ENCODE measurements at places on chromosomes 2 and 18.

- no peak for DNase-seq
These were observed 54.9 kb upstream of the HS6ST1 start for GRCh38 chr2:128373451-128374000.

DNA sequence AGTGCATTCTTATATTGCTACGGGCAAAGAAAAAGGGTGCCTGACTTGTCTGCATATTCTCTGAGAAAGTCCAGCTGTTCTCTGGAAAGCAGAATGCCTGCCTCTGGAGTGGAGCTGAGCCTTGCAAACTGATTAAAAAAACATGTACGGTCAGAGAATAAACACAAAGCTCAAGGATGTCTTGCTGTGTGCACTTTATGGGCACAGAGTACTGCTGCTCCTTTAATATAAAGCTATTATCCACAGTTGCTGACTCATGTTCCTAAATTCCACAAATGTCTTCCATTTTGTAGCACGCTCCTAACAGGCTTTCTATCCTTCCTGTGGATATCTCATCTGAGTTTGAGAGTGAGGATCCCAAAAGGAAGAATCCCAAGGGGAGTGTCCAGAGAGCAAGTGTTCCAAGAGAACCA is 229.0 kb downstream of the MREG start:
- no peak for DNase-seq

DNA sequence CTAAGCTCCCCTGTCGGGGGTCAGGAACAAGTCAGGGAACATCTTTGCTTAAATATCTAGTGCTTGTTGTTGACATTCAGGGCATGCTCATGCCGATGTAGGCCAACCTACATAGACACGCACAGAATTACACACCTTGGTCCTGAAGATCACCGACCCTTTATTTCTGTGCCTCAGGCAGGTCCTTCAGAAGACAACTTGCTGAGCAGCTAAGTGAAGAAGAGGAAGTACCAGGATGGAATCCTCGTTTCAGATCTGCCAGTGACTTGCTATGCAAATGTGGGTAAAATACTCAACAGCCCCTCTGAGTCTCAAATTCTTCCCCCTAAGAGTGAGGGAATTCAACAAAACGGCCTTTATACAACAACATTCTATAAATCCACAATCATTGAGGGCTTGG is 494.7 kb downstream of the BCL11A start:
- no peak for DNase-seq

DNA sequence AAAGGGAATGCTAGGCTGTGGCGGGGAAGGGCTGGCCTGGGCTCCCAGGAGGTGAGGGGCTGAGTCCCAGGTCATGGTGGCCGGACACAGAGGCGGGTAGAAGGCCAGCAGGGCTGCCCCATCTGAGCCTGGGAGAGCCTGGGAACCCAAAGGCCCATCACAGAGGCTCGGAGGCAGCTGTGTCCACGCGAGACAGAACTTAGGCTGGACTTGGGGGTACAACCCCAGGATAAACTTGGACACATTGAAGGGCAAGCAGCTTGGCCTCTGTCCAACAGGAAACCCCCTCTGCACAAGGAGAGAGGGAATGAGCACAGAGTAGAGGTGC is 95.9 kb downstream of the ZFP36L2 start:
- DNase-seq, result no peak

DNA sequence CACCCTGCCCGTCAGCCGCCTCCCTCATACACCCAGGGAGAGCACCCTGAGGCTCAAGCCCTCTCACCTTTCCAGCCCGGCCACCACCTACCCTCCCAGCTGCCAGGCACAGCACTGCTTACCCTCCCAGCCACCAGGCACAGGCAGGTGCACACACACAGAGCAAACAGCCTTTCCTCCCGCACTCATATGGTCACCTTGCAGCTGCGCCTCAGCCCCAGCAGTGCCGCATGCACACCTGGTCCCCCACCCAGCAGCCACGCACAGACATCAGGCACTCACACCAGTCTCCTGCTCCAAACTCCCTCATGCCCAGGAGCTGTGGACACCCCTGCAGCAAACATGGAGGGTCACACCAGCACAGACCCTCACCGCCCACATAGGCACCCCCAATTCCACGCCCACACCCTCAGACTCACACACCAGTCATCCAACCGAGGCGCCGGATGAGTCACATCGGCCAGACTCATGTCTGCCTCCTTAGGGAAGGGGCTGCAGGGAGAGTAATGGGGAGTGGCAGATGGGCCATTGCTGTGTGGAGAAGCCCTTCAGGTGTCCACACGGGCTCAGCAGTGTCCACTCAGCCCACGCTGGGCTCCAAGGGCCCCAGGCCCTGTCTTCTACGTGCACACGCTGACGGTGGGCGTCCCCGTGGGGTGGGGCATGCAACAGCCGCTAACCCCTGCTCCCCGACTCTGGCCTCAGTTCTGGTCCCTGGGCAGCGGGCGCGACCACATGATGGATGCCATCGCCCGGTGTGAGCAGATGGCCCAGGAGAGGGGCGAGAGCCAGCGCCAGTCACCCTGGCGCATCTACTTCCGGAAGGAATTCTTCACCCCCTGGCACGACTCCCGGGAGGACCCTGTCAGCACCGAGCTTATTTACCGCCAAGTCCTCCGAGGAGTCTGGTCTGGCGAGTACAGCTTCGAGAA is 22.3 kb upstream of the GPR17 start:
- no peak for DNase-seq

GRCh38 chr2:179859523-179859922 is 1.9 kb downstream of the ZNF385B start:
- no peak for DNase-seq

DNA sequence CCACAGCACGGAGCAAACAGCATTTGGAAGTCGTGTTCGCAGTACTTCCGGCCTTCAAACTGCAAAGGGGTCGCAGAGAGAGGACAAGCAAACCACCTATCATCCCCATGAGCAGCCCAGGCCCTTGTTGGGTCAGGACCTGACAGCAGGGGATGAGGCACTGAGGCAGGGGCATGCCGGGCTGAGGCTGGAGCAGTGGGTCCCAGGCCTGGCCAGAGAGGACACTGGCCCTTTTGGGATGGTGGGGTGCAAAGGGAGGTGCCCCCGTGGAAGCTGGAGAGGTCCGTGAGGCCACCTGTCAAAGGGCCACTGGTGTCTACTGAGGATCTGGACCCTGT is 8.9 kb downstream of the GPR17 start:
- DNase-seq, result no peak

Data from stimulated activated CD4-positive, alpha-beta T cell treated with anti-CD3 and anti-CD28 coated beads, Interleukin-15, amount 100 ng/mL, for 24 hours (primary cell).